Activated T-helper 17 cell treated with anti-CD3 and anti-CD28 coated beads, Interleukin-2, amount 50 U/mL, for 72 hours (primary cell): ENCODE measurements at places on chromosomes 11 and 22. TPM values are rescaled to one million over a fixed set of nuclear protein-coding genes. Genes with fewer than 3 reads are reported as not detected.
A peak's percentile ranks its signal among the peaks of the same experiment; 100 is the strongest.

Gene SLC1A2
- not detected for total RNA-seq

Gene TIMP3
- not detected for total RNA-seq

Gene KRTAP5-10
- total RNA-seq, result not detected

Gene DMC1
- total RNA-seq, result 13.2 TPM

Gene EFCAB6
- total RNA-seq, result 0.09 TPM

Gene GUCY1A2
- 0.06 TPM for total RNA-seq

Gene RAG1
- 0.29 TPM for total RNA-seq

Gene FAT3
- total RNA-seq, result not detected

DNA sequence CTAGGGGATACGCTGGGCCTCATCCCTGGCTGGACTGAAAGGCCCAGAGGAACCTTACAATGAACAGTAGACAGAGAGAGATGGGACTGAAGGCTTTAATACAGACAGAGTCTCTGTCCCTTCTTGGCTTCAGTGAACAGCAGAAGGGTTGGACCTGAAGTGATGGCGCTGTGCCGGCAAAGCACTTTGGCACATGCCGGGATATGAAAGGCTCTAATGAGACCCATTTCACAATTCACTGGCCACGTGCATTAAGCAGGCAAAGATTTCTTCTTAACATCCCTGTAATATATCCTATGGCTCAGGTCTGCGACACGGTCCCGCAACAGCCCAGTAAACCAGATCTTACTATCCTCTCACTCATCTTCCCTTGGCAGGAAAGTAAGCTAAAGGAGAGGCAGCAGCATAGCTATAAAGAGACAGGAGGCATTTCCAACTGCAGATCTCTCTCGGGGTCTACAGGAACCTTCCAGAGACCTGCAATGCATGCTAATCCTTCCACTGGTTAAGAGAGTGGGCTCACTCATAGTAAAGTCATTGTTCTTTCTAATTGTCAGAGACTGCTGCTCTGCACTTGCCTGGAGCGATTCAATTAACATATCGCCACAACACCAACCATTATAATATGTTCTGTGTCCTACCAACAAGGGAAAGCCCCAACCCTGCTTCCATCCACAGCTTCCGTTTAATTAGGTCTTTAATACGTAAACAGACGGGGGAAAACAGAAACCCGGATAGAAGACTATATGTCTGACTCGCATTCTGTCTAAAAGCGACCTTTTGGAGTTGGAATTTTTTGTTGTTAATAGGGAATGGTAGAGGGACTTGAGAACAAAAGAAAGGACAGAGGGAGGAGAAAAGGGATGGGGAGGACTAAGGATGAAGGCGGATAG lies 1179.0 kb downstream of the LRRC4C start:
- no peak for ATAC-seq

- ATAC-seq, result no peak
Measured at GRCh38 chr11:120031612-120032600, 106.0 kb downstream of the TRIM29 start.

- peak; percentile 51 for ATAC-seq
Measured at GRCh38 chr22:45268167-45268957, 16.4 kb upstream of the UPK3A start.

DNA sequence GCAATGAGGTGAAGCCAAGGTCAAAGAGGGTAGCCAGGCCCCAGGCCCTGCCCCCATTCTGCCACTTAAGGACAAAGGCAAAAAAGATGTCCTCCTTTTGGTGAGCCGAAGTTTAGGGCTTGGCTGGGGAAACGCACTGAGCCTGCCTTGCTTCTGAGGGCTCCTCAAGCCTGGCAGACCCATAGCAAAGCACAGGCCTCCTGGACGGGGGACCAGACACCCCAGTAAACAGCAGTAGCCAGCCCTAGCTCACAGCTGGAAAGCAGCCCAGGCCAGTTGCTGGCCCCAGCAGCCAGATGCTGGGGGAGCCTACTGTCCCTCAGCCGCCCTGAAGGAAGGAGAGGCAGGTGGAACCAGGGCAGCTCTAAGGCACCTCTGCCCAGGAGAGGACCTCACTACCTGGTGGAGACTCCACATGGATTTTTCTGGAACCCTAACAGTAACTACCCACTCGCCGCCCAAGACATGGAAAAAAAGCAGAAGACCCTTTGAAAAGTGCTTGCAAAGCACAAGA lies 3.8 kb upstream of the PYGM start:
- no peak for ATAC-seq

- ATAC-seq, result no peak
Measured at GRCh38 chr22:49577168-49578060, 250.3 kb downstream of the BRD1 start.

DNA sequence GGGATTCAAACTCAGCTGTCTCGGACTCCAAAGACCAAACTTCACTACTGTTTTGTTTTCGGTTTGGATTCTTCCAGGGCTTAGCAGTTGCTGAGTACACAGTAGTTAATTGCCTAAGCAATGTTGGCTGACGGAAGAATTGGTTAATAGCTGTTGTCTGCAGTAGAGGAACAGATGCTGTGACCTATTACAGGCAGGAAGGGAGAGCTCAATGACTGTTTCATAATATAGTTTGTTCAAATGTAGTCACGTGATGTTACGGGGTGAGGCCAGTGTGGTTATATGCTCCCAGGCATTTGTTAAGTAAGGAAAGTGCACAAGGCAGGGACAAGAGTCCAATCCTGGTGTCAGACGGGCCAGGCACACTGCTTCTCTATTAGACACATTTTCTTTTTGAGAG lies 222.6 kb upstream of the CCDC90B start:
- ATAC-seq, result no peak

DNA sequence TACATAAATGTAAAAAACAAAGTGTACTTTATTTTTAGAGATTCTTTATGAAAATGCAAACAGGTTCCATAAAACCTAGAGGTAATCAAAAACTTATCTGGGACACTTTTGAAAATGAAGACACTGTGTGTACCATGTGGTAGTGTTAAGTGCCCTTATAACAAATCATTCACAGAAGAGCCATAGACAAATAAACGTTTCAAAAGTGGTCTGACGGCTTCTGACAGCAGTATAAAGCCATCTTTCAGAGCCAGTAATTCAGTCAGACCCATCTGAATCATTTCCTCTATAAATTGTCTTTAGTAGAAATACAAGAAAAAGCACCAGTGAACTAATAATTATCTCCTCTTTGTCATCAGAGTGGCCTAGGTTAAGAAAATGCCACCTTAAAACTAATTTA lies 100.0 kb downstream of the PAX6 start:
- ATAC-seq, result no peak

- ATAC-seq, result peak; percentile 79
Measured at GRCh38 chr11:61752117-61752924, at the start of gene MYRF. MYRF (plus strand) TSS chr11:61752636; CDS start chr11:61752745, 109 bp downstream.

DNA sequence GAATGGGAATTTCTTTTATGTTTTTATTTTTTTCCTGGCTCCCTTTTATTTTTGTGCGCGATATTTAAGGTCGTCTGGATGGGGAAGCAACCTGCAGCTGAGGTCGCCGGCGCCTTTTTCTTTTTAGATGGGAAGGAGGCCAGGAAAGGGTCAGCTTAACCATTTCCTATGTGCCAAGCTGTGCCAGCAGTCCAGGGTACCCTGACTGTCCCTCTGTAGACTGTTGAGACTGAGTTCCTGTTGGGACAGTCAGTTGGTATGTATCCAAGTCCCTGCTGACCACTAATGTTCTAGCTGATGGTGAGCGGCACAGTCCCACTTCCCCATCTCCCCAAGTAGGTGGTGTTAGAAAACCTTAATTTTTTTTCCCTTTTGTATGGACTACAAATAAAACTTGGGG lies 10.5 kb downstream of the RBM14 start:
- ATAC-seq, result no peak

DNA sequence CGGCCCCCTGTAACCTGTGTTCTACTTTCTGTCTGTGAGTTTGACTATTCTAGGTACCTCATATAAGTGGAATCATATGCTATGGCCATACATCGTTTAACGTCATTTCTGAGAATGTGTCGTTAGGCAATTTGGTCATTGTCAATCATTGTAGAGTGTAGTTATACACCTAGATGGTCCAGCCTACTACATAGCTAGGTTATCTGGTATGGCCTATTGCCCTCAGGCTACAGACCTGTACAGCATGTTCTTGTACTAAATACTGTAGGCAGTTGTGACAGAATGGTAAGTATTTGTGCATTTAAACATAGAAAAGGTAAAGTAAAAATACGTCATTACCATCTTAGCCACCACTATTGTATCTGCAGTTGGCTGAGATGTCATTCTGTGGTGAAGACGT lies 35.2 kb downstream of the MYO7A start:
- ATAC-seq, result no peak

- no peak for ATAC-seq
Measured at GRCh38 chr11:92915551-92915950, 53.9 kb upstream of the MTNR1B start.

GRCh38 chr11:46673713-46674462 lies 26.5 kb downstream of the ARHGAP1 start:
- no peak for ATAC-seq

DNA sequence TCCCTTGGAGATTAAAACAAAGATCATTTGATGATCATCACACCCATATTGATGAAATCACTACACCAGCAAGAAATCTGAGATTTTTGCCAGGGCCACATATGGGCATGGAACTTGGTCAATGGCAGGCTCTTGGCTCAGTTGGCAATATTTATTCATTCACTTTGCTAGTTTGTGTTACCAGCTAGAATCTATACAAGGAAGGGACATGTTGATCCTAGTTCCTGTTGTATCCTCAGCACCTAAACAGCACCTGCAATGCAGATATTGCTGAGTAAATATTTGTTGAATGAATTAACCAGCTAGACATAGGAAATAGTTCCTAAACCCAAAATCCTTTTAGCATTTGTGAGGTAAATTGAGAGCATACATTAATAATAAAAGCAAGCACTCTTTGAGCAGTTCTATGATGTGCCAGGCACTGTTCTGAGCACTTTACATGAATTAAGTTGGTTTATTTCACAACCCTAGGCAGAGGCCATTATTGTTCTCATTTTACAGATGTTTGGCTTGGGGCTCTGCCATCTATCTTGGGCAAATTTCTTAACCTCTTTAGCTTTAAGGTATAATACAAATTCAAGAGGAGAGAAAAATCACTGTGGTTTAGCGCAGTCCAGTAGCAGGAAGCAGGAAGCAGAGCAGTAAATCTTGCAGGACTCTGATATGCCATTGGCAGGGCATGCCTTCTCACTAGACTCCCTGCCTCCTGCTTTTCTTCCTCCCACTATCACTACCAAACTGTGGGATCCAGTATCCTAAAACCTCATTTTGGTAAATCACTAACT lies 1.6 kb downstream of the TRIM68 start:
- no peak for ATAC-seq

GRCh38 chr11:108340973-108341372 lies 118.1 kb downstream of the ATM start:
- peak; percentile 26 for ATAC-seq
